Occipital lobe (tissue), 3 donors: ENCODE measurements at places on chromosomes 12 and 14.

GRCh38 chr12:98983647-98984046 is 338.6 kb downstream of the APAF1 start:
- DNase-seq: no peak

GRCh38 chr12:47391566-47391965 is 311.8 kb upstream of the AMIGO2 start:
- DNase-seq: no peak

GRCh38 chr12:52805000-52805399 is 8.9 kb downstream of the KRT4 start:
- DNase-seq: no peak

- peak; percentile 40 for DNase-seq
Observed at GRCh38 chr14:67241411-67242167, at the start of gene PALS1. Gene PALS1, plus strand, starts transcription at chr14:67241435. Its CDS starts 37,736 bp downstream, at chr14:67279171.

GRCh38 chr12:13570005-13570694 is 373.6 kb downstream of the EMP1 start:
- DNase-seq: no peak

DNA sequence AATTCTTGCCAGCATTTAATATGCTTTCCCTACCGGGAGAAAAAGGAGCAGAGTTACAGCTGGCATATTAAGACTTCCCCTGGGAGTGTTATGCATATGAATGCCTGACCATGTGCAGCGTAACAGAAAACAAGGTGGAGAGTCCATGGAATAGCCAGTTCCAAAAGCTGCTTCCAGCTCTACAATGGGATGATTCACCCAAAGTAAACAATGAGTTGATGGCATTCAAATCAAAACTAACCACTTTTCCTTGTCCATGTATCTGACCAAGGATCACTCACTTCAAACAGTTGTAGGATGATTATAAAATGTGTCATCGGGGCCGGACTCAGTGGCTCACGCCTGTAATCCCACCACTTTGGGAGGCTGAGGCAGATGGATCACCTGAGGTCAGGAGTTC is 48.1 kb upstream of the BICDL1 start:
- DNase-seq: no peak

- no peak for DNase-seq
Observed at GRCh38 chr12:18849761-18850160, 111.8 kb downstream of the CAPZA3 start.

DNA sequence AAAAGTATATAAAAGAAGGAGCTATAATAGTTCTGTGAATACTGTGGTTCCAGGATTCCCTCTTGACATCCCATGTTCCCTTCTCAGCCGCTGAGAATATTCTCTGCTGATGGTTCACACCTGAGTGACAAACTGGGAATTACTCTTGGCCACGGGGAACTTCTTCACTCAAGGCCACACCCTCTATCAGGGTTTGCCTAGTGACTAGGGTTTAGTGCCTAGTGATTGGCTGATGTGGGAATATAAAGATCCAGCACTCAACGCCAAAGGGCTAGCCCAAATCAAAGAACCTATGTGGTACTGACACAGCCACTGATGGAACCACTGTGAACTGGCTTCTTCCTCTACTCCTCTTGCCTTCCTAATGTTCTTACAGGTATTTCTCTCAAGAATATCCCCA is 248.4 kb downstream of the ASCL1 start:
- DNase-seq: no peak

- DNase-seq: no peak
Observed at GRCh38 chr12:29519585-29520182, 22.2 kb upstream of the OVCH1 start.

GRCh38 chr14:93490001-93490400 is 59.3 kb downstream of the UNC79 start:
- DNase-seq: no peak

- no peak for DNase-seq
Observed at GRCh38 chr14:22737052-22737451, 29.4 kb upstream of the OXA1L start.

- no peak for DNase-seq
Observed at GRCh38 chr12:76713130-76713529, 50.8 kb upstream of the ZDHHC17 start.

- DNase-seq: no peak
Observed at GRCh38 chr12:46647034-46647433, 178.8 kb downstream of the SLC38A4 start.

DNA sequence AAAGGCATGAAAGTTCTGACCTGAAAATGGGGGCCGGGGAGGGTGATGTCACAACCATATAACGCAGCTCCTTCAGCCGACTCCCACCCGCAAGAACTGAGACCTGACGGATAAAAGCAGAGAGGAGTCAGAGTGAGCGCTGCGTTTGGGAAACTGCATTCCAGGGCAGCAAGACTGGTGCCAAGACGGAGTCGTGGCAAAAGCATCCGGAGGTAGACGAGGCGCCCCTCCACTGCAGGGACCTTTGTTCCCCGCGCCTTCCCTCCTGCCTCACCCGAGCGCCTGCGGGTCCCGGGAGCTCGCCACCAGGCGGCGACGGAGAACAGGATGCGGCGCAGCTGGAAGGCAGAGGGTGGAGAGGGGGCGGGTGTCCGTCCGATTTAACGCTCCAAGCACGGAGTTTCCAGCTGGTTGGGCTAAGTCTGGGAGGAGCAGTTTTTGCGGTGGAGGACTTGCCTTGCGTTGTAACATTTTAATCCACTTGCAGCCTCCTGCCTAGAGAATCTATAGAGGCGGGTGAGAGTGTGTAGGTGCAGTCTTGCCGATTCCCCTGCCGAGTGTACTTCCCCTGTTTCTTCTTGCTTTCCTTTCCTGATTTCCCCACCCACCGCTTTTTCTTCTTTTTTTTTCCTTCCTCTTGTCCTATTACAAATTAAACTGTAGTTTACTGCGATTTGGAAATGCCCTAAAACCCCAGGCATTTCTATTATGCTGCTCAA is 1.2 kb upstream of the CPNE8 start:
- peak; percentile 77 for DNase-seq

- DNase-seq: no peak
Observed at GRCh38 chr12:99002731-99003130, 357.6 kb downstream of the APAF1 start.

GRCh38 chr14:103680491-103681231 is 34.6 kb downstream of the XRCC3 start:
- no peak for DNase-seq

- no peak for DNase-seq
Observed at GRCh38 chr12:31727192-31727591, 1.6 kb downstream of the AMN1 start.

GRCh38 chr12:51424662-51425539 is at the start of gene SLC4A8:
Gene SLC4A8, plus strand, starts transcription at chr12:51424831. Its CDS starts 157 bp downstream, at chr12:51424988.
- DNase-seq: peak; percentile 94

DNA sequence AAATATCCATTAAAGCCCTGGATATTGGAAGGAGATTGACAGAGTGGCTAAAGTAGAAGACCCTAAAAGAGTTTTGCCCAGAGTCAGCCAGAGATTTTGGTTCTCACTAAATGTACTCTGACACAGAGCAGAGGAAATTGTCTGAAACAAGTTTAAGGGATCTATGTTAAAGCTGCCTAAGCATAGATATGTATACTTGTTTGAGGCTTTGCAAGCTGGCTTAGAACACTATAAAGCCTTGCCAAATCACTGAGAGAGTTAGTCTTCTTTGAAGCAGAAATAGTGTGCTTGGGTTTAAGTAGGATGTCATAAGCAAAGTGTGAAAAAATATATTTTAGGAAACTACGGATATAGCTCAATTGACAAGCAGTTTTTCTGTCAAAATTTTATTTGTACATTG is 653.5 kb downstream of the FSCB start:
- no peak for DNase-seq

DNA sequence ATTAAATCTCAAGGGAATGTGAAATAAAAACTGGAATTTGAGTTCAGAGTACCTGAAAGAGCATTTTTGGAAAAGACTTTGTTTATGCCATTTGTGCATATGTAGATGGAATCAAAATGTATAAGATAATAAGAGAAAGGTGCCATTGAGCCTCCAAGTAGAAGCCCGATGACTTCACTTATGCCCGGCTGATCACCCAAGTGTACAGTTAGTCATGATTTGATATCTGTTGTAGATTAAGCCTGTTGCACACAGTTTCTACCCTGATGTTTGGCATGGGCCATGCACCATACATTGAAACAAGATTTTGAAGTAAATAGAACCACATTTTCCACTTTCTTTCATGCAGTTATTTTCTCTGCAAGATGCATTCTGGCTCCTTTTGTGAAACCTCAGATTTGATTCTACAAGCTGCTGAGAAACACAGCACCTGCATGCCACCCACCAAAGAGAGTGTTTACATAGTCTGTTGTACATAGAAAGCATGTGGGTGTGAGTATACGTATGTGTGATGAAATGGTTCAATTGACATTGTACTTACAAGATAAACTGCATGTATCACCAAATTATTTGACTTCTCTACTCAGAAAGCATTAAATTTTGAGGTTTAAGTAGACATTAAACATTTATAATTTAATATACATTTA is 772.5 kb downstream of the DIO2 start:
- no peak for DNase-seq

DNA sequence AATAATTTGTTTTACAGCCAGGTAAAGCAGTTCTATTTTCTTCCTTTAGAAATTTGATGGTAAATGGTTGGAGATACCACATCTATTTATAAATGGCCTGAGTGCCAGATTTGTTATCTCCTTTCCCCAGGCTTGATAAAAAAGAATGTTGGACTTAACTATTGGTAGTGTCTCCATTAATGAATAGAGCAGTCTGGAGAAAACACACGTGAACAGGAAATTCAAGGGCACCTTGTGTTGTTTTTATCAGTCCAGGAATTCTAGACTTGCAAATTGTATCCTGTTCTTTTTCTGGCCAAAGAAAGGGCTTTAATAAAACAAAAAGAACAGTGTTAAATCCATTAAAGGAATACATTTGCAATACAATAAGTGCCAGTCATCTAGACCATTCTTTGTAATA is 40.8 kb upstream of the BMAL2 start:
- no peak for DNase-seq

DNA sequence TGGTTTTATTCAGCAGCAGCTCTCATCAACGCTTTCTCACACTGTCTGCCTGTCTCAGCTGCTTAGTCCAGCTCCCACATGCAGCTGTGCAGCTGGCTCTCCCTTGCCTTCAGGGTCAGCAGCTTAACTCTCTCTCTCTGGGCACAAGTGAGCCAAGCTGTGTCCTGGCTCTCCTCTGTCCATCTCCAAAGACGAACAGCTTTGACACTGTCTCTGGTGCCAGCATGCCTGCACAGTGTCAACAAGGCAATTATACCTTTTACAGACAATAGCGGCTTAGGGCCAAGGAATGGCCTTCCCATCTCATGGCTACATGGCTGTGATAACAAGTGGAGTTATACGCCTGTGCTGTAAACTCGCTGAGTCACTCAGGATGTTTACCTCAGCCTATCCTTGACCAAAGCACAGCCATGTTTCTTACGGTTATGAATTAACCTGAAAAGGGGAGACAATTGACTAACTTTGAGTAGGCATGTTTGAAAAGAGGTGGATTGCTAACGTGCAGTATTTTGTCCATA is 38.4 kb upstream of the MANSC4 start:
- DNase-seq: no peak

GRCh38 chr12:100688451-100688864 is 106.1 kb upstream of the ANO4 start:
- DNase-seq: no peak

- no peak for DNase-seq
Observed at GRCh38 chr14:104284107-104284592, 145.8 kb downstream of the KIF26A start.

- DNase-seq: no peak
Observed at GRCh38 chr12:49170924-49171323, 18.0 kb downstream of the TUBA1A start.

- no peak for DNase-seq
Observed at GRCh38 chr12:55997535-55997859, 421 bp downstream of the SUOX start.

DNA sequence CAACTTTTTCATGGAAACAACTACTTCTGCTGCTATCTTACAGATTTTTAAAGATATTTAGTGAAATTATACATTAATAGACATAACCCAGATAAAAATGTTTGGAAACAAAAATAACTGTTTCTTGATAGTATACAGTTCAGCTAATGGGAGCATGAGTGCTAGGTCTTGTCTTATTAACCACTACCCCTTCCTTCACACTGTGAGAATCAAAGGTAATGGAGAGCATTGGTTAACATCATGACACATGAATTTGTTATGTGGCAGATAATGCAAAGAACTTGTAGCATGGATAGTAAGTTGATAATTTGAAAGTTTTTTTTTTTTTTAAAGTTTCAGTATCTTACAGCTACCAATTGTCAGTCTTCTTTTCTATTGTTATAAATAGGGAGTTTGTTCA is 44.2 kb downstream of the CCDC91 start:
- DNase-seq: no peak

DNA sequence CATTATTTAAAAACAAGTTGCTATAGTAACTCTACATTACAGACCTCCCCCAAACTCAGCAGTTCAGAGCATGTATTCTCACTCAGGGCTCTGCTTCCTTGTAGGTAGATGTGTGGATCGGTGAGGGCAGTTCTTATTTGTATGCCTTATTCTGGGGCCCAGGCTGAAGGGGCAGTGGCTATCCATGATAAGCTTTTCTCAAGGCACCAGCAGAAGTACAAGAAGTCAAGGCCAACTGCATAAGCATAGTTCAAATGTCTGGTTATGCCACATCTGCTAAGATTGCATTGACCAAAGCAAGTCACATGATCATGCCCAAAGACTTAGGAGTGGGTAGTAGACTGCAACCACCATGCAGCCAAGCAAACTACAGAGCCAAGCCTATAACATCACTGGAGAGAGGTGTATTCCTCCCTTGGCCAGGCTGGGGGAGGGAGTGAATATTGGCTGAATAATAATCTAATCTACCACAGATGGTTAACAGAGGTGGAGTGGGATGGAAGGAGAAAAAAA is 4.6 kb downstream of the PSEN1 start:
- no peak for DNase-seq

- no peak for DNase-seq
Observed at GRCh38 chr14:29111554-29111953, 345.0 kb downstream of the FOXG1 start.

DNA sequence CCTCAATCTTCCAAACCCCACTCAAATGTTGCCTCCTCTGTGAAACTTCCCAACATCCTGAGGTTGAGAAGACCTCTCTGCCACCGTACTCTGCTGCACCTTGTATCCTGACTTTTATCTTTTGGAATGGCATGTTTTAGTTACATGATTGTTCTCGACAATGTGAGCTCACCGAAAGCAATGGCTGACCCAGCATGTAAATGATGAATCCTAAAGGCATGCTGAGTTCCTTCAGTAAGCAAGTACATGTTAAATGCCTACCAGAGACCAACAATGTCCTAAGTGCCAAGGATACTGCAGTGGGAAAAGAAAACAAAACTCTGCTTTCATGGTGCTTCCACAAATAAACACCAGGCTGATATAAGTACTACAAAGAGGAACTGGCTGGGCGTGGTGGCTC is 13.7 kb downstream of the PPP1R13B start:
- DNase-seq: no peak

GRCh38 chr14:22900081-22900799 is 17.2 kb downstream of the REM2 start:
- no peak for DNase-seq
